NCI-H187 (cell line): ENCODE measurements at places on chromosomes 2 and 18.

DNA sequence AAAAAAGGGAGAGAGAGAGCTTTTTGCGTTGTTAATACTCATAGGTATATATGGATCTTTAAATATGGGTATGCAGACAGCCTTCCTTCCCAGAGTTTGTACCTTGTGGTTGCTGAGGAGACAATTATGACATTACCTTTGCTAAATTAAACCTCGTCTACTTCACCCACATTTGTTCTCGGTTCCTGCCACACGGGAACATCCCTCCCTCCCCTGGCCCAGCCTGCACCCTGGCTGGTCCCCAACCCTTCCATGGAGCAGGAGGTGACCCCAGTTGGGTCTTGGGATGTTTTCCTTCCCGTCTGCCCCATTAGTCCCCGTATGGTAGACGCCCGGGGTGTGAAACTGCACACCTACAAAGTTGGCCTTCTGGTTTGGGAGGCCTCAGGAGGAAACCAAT, 105.3 kb upstream of the FZD7 start:
- no peak for DNase-seq

DNA sequence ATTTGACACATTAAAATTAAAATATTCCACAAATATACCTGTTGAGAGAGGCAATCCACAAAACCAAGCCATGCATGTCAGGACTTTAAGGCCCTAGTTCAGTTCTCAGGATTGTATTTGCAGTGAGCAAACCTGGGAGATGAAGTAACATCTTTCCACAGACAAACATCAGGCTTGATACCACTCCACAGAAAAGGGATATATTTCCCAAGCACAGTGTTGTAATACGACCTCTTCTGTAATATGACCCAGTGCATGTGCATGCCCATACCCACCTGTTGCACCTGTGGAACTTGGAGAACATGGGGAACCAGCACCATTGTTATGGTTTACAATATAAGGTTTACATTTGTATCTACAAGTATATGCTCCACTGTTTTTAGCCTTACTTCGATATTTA, 184.0 kb downstream of the PDE11A start:
- no peak for DNase-seq

GRCh38 chr18:3037423-3037915, 24.5 kb upstream of the LPIN2 start:
- DNase-seq, result no peak

- no peak for DNase-seq
Measured at GRCh38 chr2:85661139-85661858, 6.7 kb downstream of the SFTPB start.

DNA sequence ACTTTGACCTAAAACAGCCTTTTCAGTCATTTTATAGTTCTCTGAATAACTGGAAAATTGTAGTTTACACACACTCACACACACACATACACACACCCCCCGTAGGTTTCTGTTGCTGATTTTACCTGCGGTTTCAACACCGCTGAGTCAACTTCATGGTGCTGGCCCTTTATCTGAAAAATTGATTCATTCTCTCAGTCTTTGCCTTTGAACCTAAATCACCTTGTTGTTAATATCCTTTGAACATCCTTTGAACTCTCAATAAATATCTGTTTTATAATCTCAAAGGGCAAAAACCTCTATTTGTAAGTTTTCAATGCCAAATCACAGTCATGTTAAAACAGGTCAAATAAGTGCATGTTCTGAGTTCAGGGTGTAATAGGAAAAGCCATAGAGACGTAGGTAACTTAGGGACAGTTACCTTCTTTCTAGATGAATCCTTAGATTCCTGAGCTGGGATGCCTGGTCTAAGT, 109.0 kb upstream of the BZW1 start:
- DNase-seq, result no peak
